ENCODE measurements at places on chromosomes 2 and 18.

GRCh38 chr2:207046724-207047123 lies 107.4 kb downstream of the CPO start:
- DNase-seq, result no peak

DNA sequence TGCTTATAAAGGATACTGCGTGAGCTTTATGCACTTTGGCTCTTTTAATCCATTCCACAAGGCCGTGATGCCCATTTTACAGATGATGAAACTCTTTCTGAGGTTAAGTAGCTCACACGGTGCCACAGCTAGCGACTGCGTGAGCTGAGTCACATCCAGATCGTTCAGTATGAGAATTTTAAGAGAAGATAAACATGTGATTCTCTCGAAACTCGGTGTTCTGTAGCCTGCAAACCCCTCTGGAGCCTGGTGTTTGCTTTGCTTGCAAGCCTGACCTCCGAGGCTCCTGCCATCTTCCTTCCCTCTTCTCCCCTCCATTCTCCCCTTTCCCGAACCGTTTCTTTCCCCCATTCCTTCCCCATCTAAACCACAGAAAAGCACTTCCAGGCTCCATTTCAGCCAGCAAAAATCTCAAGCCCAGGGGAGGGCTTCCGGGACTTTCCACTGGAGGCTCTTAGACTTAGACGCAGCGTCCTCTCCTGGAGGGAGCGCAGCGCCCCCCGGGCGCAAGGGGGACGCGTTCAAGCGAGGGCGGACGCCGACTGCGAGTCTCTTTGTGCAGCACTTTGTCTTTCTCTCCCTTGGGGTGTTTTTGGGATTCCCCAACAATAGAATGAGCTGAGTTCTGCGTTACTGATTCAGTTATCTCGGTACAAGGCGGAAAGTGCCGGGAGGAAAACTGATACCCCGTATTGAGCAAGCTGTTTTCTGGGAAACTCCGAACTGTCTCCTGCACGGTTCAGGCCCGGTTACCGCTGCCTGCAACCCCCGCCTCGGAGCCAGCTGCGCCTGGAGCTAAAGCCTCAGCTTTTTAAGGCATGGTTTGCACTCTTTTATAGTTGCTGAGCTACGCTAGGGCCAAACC lies 38.0 kb downstream of the CYP1B1 start:
- no peak for DNase-seq

GRCh38 chr2:212732860-212733259 lies 194.3 kb upstream of the ERBB4 start:
- DNase-seq, result no peak

- no peak for DNase-seq
These were observed 18.6 kb upstream of the IL18R1 start for GRCh38 chr2:102337012-102337411.

DNA sequence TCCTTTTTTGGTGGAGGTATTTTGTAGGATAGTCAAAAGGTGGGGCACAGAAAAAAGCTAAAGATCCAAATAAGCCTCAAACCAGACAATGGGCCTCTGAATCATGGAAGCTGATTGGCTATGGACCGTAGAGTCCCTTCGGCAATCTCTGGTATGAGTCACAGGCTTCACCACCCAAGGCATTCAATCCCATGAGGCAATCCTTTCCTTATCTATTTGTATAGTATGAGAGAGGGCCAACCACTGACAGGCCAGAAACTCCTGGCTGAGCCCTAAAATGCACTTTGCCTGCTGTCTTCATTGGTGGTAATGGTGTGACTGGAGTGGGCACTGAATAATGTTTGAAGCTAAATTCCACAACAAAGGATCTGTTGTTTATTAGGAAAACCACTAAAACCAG lies 38.7 kb upstream of the MEX3C start:
- DNase-seq, result no peak

- no peak for DNase-seq
These were observed 69.3 kb downstream of the SOWAHC start for GRCh38 chr2:109683452-109683851.

- no peak for DNase-seq
These were observed 82.2 kb upstream of the RMDN2 start for GRCh38 chr2:37842732-37843440.

DNA sequence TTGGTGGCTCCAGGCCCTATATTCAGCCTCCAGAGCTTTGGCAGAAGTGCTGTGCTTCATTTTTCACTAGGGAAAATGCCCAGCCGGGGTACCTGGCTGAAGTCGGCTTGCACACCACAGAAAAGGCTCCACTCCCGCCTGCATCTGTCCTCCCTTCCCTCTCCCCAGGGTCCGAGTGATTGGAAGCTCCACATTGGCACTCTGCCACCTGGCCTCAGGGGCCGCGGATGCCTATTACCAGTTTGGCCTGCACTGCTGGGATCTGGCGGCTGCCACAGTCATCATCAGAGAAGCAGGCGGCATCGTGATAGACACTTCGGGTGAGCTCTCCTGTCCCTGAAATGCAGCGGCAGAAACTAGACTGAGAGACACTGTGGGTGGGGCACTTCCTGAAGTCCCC lies 47.4 kb downstream of the IMPA2 start:
- no peak for DNase-seq

DNA sequence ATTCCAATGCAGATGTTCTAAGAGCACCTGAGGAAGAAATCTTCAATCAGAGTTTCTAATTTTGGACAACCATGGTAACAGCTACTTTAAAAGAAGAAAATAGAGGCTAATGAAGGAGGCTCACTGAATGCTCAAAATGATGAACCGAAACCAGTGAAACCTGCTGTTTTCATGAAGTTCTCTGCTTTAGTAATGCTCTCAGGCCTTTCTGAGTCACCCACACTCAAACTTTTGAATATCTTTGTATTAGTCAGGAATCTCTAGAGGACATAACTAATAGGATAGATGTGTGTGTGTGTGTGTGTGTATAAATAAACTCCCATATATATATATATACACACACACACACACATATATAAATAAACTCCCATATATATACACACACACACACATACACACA lies 76.9 kb upstream of the RIT2 start:
- DNase-seq, result no peak

DNA sequence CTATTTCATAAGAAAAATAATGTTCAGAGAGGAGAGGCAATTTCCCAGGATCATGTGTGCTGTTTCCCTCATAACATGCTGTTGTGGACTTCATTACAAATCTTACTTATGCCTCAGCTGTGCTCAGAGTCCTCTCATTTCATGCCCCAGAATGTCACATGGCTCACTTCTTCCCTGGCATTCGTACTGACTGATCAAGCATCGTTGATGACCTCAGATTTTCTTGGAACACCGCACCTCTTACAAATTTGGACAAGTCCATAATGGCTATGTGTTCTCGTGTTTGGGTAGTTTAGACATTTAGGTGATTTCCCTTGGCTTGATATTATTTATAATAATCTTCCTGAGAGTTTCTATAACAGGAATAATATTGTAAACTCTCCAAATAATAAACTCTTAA lies 32.9 kb downstream of the SERPINB7 start:
- DNase-seq, result no peak

Measured in activated naive CD4-positive, alpha-beta T cell (primary cell).